ENCODE measurements at places on chromosomes 13 and 19.

GRCh38 chr19:45781214-45782161 is 802 bp downstream of the DMPK start:
- DNase-seq: no peak

GRCh38 chr13:100619940-100620339 is 31.4 kb upstream of the GGACT start:
- DNase-seq: no peak

- no peak for DNase-seq
Measured at GRCh38 chr19:2544576-2545415, 68.9 kb downstream of the GADD45B start.

DNA sequence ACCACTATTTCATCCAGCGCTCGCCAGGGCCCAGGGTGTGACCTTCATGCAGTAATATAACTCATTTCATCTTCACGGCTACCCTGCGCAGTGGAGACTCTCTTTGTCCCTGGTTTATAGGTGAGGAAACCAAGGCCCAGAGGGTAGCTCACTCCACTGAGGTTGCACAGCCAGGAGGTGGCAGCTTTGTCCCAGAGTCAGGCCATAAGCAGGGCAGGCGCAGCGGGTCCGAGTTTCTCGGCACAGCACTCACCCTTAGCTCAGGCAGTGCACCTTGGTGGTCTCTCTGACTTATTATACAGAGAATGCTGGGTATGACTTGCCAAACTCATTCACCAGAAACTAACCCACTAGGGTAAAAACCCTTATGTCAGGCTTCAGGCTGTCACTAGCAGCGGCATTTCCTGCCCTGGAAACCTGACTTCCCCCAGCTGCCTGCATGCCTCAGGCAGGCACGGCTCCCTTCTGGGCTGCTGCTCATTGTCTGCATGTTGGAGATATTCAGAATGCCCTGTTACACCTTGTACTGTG is 24.5 kb downstream of the PPP5C start:
- DNase-seq: no peak

- DNase-seq: no peak
Measured at GRCh38 chr13:26255115-26255514, 1.2 kb downstream of the CDK8 start.

All from activated CD4-positive, alpha-beta T cell treated with anti-CD3 and anti-CD28 coated beads for 1 hour (primary cell).